ENCODE measurements at places on chromosomes 2 and 18. TPM values are rescaled to one million over a fixed set of nuclear protein-coding genes. Genes with fewer than 3 reads are reported as not detected.

- no peak for DNase-seq
Observed at GRCh38 chr2:231133365-231134099, 8.7 kb upstream of the HTR2B start.

- no peak for DNase-seq
Observed at GRCh38 chr18:13464432-13465123, 246.0 kb downstream of the LDLRAD4 start.

DNA sequence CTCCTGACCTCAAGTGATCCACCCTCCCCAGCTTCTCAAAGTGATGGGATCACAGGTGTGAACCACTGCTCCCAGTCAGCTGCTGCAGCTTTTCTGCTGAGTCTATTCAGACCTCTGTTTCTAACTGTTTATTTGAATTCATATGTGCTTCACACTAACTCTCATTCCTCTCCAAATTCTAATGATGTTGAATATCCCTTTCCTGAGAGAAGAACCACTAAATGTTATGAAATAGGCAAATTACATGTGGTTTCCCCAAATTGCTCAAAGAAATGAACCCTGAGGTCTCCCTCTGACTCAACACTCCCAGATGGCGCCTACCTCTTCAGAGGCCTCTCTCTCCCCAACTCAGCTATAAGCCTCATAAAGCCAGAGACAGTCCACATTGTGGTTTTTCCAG is 98.6 kb downstream of the IRS1 start:
- no peak for DNase-seq

The POTEI gene
- total RNA-seq, result 5.6 TPM

GRCh38 chr2:99970292-99970868 is 172.0 kb downstream of the AFF3 start:
- no peak for DNase-seq

Measured in progenitor cell of endocrine pancreas (in vitro differentiated cells).